ENCODE measurements at places on chromosomes 3 and 15.

- no peak for DNase-seq
Measured at GRCh38 chr3:37712918-37713817, 148.5 kb upstream of the CTDSPL start.

DNA sequence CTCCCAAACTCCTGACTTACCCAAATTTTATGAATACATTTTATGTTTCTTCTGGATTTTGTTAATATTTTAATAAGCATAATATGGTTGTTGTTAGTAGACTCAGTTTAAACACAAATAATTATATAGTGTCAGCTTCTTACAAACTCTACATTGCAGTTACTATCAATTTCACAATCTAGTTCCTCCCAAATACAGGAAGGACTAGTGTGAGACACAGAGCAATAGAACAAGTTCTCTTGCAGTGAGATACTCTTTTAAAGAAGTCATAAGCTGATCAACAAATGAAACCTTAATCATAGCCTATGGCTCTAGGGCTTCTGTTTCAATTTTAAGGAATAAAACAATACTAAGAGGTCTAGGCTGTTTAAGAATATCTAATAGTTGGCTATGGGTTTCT is 86.1 kb downstream of the SAMMSON start:
- no peak for DNase-seq

- DNase-seq = no peak
Measured at GRCh38 chr15:100559330-100559729, 30.6 kb upstream of the CERS3 start.

- DNase-seq = no peak
Measured at GRCh38 chr3:112505907-112506306, 6.6 kb upstream of the BTLA start.

DNA sequence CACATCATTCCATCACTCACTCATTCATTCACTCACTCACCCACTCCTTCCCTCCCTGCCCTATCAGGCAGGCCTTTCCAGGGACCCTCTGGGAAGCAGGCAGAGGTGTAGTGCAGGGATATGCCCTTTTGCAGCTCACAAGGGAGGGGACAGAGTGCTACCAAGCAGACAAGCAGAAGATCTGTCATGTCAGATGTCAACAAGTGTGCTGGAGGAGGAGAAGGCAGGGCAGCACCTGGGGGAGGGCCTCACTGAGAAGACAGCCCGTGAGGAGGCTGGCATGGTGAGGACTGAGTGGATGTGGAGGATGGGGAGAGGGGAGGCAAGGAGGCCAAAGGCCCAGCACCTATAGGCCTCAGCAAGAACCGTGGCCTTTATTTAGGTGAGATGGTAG is 15.3 kb downstream of the ABTB1 start:
- no peak for DNase-seq

- DNase-seq = no peak
Measured at GRCh38 chr3:61996366-61996765, 377.0 kb downstream of the FEZF2 start.

- no peak for DNase-seq
Measured at GRCh38 chr3:172315401-172316091, 132.7 kb downstream of the GHSR start.

DNA sequence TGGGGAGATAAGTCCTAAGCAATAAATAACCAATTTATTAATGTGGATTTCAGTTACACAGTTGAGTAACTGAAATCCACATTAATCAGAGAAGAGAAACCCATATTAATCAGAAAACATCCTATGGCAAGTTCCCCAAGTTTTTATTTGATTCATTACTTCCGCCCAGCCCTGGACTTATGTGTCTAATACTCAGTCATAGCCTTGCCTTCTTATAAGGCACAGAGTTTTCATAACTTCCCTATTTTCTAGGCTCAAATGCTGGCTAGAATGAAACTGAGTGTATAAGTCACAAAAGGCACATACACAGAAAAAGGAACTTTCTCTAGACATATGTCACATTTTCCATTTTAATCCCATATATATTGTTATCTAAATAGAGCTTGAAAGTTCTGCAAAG is 28.8 kb downstream of the CD47 start:
- DNase-seq = no peak

- no peak for DNase-seq
Measured at GRCh38 chr15:77669896-77670295, 37.2 kb upstream of the LINGO1 start.

DNA sequence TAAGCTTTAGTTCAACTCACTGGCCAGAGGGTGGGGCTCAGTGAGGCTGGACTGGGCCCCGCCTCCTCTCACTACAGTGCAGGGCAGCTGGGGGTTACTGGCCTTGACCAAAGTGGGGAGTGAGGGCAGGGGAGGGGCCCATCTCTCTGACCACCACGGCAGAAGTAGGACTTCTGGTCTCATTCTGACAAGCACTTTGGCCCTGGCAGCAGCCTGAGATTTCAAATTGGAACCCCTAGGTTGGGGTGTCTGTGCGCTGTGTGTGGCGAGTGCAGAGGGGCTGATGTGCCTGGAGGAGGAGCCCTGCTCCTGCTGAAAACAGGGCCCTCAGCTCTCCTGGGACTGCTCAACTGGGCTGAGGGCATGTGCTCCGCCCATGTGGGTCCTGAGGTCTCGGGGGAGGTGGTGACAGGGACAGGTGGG is 60.3 kb upstream of the RPL32 start:
- DNase-seq = no peak

DNA sequence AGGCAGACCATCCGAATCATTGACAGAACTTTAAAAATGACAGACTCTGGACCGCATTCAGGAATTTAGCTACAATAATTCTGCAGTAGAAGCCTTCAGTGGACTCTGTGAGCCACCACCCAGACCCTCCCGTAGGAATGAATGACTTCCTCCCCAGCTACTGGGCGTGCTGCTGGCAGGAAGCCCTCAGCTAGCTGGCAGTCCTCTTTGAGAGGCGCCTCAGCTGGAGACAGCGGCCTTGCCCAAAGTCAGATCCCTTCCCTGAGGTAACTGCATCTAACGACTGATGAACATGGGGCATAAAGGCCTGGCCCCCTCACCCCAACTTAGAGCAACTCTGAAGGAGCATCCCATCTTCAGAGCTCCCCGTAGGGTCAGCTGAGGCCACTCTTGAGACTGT is 25.8 kb downstream of the CRABP1 start:
- no peak for DNase-seq

DNA sequence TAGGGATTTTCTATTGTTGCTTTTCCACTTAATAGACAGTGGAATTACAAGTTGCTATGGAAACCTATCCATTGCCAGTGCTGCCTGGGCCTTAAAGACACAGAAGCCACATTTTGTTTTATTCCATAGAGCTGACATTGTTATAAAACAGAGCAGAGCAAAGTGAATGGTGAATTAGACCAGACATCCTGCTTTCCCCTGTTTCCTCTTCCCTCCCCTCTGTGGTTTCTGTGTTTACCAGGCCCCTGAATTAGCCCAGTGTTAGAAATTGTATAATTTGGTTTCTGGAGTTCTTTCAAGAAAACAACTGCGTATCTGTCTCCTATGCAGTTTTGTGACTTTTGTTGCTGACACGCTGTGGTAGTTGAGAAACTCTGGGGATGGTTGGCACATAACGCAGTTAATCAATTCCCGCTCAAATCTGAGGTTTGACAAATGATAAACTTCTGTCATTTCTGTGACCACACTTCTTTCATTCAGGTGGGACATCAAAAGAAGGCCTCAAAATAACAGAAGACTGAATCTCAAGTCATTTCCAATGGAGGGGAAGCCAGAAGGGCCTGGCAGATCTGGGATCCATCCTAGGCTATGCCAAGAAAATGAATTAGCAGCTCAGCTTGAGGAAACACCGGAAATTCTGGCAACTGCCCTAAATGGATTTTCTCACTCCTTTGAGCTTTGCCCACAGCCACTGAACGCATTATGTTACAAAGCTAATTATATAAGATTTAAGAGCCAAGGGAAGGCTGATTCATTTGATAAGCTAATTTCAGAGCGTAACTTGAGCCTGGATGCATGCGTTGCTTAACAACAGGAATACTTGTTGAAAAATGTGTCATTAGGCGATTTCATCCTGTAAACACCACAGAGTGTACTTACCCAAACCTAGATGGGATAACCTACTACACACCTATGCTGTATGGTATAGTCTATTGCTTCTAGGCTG is 46.9 kb downstream of the NR1D2 start:
- DNase-seq = no peak

DNA sequence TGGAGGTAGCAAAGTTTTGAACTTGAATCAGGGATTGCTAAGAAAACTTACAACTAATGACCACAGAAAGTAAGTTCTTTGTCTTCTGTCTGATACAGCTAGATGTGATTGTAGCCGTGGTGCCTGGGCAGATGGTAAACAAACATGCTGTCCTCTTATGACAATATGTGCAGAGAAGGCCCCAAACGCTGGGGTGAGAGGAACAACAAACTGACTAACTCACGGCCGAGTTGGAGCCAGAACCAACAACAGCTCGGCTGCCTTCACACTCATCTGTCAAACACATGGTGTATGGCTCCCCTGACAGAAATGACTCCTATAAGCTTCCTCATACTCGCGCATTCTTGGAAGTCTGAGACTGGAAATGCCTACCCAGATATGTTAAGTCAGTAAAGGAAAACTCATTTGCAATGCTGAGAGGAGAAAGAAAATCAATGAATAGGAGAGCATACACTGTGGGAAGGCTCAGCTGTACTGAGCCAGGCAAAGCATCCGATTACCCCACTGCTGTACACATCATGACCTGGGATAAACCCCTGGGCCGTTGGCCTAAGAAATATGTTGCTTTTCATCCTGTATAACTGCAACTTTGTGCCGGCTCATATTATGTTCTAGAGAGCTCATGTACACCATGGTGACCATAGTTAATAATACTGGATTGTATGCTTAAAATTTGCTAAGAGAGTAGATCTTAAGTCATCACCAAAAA is 5.7 kb downstream of the THBS1 start:
- DNase-seq = no peak

GRCh38 chr15:87245592-87245991 is 1010.9 kb downstream of the NTRK3 start:
- DNase-seq = no peak

GRCh38 chr3:86793786-86794185 is 197.2 kb downstream of the VGLL3 start:
- no peak for DNase-seq
